Left renal pelvis (tissue), 4 donors: ENCODE measurements at places on chromosomes 16 and 17. TPM values are rescaled to one million over a fixed set of nuclear protein-coding genes. Genes with fewer than 3 reads are reported as not detected.

DNA sequence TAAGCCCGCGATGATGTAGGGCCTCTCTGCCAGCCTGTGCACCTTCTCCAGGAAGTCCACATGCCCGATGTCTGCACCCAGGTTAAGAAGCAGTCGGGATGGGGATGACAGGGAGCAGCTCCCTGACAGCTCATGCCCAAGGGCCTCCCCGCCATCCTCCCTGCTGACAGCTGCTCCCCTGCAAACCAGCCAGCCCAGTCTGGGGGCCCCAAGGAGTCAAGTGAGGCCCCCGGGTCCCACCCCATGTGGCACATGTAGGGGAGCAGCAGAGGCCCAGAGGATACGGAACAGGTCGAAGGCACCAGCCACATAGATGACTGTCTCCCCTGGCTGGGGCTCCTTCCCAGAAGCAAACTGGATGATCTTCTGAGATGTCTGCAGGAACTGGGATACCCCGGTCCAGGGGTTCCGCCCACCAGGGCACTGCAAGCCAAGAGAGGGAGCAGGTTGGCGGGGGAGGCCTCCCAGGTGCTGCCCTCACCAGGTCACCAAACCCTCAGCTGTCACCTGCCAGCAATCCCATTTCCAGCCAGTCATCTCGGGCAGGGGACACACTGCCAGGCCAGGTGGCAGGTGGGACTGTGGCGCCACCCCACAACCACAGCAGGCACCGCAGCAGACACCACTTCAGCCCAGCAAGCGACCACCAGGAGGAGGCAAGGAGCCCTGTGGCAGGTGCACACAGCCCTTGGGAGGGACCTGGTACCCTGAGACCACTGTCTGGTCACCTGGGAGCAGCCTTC is 4.6 kb downstream of the PCYT2 start:
- no peak for DNase-seq

GRCh38 chr16:49834531-49835151 is 21.3 kb downstream of the ZNF423 start:
- no peak for DNase-seq

- DNase-seq, result no peak
Observed at GRCh38 chr17:9389111-9389527, 186.5 kb downstream of the STX8 start.

- no peak for DNase-seq
Observed at GRCh38 chr17:17079336-17079735, 37.1 kb downstream of the MPRIP start.

DNA sequence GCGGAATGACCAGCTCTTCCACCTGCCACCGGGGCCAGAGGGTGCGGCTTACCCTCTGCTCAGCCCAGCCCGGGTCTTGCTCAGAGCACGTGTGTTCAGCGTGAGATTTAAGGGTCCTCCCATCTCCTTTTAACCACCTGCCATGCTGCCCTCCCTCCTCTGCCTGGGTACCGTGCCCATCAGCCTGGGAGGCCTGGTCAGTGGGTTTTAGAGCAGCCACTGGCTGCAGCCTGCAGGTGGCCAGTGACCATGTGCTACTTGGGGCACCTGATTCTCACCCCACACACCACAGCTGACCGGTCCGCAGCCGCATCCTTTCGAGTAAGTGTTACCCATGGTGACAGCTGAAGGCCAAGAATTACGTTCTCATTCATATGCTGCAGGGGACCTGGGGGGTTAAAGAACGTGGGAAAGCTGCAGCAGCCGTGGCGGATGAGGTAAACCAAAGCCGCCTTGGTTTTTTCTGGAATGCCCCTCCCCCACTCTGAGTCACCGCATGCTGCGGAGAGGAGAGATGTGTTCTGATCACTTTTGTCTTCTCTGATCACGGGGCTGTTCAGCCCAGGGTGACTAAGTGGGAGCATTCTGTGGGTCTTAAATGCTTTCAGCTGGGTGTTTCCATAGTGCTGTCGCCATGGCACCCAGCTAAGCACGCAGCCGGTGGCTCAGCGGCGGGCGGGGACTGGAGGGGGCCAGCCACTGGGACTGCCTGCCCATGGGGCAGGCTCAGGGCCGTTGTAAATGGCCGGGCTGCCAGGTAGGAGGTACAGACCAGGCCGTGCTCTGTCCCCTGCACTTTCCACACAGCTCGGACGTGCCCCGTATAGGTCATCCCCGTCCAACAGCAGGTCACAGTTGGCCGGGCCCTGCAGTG is 59.8 kb downstream of the BAIAP2 start:
- peak; percentile 73 for DNase-seq

- no peak for DNase-seq
Observed at GRCh38 chr17:5257124-5257523, 22.5 kb upstream of the SCIMP start.

- DNase-seq, result no peak
Observed at GRCh38 chr16:2071454-2072202, 23.8 kb downstream of the TSC2 start.

DNA sequence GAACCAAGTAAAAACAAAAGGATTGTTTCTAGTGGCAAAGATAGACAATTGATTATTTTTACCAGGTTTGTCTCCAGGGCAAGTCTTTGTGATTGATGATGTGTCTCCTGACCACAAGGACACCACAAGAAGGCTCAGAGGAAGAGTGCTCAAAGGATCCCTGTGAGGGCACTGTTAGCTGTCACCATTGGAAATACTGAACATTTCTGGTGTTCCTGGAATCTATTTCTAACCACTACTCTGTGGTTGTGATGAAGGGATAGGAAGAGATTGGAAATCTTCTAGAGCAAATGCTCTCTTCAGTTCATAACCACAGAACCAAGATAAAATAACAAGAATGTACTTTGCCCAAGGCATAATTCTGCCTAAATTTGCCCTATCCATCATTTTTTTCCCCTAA is 15.3 kb downstream of the RNF43 start:
- DNase-seq, result no peak

- DNase-seq, result no peak
Observed at GRCh38 chr17:57523926-57524632, 221.0 kb downstream of the CCDC182 start.

GRCh38 chr16:16185095-16185494 is 38.2 kb downstream of the ABCC6 start:
- no peak for DNase-seq

DNA sequence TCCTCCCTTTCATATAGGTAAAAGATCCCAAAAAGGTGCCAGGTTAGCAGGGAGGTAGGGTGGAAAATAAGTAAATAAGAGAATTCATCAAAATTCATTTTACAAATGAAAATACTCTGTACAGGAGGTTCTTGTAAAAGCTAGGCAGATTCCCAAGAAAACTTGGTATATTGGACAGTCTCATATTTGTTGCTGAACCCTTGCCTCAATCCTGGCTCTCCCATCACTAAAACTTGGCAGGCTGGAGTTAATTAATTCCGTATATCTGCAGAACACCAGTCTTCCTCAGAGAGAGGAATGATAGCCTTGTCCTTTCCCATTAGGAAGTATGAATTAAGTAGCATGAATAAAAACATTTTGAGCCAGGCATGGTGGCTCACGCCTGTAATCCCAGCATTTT is 66.2 kb upstream of the MTMR4 start:
- no peak for DNase-seq

- no peak for DNase-seq
Observed at GRCh38 chr16:80794071-80794470, 10.3 kb downstream of the CDYL2 start.

- no peak for DNase-seq
Observed at GRCh38 chr16:1678500-1679098, 520 bp downstream of the JPT2 start.

- peak; percentile 26 for DNase-seq
Observed at GRCh38 chr16:52861614-52862022, 191.1 kb downstream of the CHD9NB start.

DNA sequence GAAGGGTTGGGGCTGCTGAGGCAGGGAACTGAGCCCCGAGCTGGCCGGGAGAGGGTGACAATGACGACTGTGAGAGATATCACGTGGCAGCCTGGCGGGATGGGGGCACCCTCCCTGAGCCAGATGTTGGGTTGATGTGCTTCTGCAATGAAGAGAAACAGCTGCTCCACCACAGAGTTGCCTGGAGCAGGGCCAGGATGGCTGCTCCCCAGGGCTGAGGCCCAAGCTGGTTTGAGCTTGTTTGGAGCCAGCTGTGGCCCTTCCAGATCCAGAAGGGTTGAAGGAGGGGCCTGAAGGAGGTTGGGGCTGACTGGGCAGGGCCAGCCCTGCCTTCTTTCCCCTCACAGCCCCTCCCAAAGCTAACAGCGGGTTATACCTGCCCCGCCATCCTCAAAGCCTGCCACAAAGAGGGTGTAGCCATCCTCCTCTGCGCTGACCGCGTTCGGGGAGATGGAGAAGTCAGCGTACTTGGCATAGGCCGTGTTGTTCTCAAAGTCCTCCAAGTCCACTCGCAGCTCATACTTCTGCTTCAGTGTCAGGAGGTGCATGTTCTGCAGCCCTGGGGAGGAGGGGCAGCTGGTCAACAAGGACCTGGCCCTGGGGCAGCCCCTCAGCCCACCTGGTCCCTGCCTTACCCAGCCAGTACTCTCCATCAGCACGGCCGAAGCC is 2.1 kb downstream of the MFAP4 start:
- DNase-seq, result peak; percentile 72

DNA sequence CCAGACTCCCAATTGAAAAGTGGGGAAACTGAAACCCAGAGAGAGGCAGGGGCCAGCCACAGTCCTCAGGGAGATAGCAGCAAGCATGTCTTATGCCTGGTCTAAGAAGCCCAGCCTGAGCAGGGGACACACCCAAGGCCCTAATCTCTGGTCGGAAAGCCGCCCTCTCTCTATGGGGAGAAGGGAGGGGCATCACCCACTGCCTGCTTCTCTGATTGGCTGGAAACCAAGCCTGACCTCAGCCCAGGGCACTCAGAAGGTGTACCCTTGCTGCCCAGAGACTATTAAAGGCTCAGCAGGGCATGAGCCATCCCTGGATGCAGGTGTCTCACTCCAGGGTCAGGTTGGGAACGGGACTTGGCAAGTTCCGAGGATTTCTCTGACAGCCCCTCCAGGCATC is 5.7 kb upstream of the KRT13 start:
- no peak for DNase-seq

DNA sequence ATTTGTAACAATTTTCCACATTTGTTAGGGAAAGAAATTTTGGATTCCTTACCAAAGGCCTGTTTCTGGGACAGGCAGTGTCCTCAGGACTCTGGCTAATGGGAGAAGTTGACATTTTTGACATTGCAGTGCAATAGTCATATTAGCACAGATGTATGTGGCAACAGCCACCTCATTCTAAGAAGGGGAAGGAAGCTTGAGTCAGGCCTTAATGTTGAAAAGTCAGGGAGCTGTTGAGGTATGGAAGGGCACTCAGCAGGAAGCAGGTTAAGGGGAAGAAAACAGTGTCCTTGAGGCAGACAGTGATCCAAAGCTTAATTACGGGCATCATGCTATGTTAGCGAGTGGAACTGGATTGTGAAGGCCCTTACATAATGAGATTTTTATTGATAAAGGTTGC is 20.9 kb downstream of the AKTIP start:
- no peak for DNase-seq

GRCh38 chr17:10772425-10773380 is 31.2 kb downstream of the TMEM238L start:
- no peak for DNase-seq

- peak; percentile 80 for DNase-seq
Observed at GRCh38 chr17:19448341-19449268, 37.6 kb downstream of the RNF112 start.

GRCh38 chr17:3804503-3804931 is 3.5 kb upstream of the ITGAE start:
- DNase-seq, result no peak

DNA sequence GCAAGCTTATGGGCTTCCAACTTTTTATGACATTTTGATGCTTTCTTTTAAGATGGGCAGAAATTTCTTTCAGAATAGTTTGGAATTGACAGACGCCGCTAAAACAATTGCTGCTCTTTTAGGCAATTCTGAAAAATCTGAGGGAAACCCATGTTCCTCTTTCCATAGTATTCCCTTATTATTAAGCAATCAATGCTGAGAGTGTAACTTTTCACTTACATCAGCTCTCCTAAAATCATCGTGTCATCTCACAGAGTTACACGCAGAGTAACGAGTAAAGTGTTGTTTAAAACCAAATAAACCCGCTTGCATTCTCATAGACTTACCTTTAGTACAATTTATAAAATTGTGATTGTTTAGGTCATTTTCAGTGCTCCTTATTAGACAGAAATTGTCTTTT is 150.6 kb downstream of the MAF start:
- DNase-seq, result no peak

- DNase-seq, result no peak
Observed at GRCh38 chr17:64480951-64481350, 15.9 kb downstream of the POLG2 start.

GRCh38 chr16:85209526-85210121 is 97.4 kb upstream of the CIBAR2 start:
- no peak for DNase-seq

DNA sequence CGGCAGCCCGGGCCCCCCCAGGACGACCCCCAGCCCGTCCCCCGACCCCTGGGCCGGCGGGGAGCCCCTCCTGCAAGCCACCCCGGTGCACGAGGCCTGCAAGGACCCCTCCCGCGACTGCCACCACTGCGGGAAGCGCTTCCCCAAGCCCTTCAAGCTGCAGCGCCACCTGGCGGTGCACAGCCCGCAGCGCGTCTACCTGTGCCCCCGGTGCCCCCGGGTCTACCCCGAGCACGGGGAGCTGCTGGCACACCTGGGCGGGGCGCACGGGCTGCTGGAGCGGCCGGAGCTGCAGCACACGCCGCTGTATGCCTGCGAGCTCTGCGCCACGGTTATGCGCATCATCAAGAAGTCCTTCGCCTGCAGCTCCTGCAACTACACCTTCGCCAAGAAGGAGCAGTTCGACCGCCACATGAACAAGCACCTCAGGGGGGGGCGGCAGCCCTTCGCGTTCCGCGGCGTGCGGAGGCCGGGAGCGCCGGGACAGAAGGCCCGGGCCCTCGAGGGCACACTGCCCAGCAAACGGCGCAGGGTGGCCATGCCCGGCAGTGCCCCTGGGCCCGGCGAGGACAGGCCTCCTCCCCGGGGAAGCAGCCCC is 15.6 kb upstream of the ZFPM1 start:
- DNase-seq, result no peak

DNA sequence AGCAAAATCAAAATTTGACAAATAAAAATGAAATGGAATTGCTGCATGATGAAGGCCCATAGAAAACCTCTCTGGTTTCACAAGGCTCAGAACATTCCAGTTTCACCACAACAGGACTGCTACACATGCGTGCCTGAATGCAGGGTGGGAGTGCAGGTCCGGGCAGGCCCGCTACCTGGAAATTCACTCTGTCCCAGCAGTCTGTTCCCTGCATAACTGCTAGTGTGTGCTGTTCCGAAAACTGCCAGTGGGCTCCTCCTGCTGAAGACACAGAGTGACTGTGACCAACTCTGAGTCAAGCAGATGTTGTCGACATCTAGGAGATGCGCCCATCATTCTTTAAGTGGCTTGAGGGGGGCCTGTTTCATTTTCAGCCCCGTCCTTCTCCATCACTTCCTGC is 284.8 kb upstream of the MAF start:
- DNase-seq, result no peak

- no peak for DNase-seq
Observed at GRCh38 chr17:50691550-50692447, 15.9 kb downstream of the ANKRD40 start.

The HAS3 gene
- 4.9 TPM for polyA plus RNA-seq

The KRTAP1-5 gene
- polyA plus RNA-seq, result not detected

The RNF166 gene
- 23.4 TPM for polyA plus RNA-seq

The CDRT4 gene
- 1.5 TPM for polyA plus RNA-seq

The ARL5C gene
- not detected for polyA plus RNA-seq

The CD2BP2 gene
- polyA plus RNA-seq, result 56.7 TPM

The PLA2G10 gene
- 1.0 TPM for polyA plus RNA-seq

The CNTNAP4 gene
- 0.17 TPM for polyA plus RNA-seq

The KRTAP4-1 gene
- polyA plus RNA-seq, result not detected

The HSD11B2 gene
- 74.4 TPM for polyA plus RNA-seq

The SPATA22 gene
- 0.82 TPM for polyA plus RNA-seq

The TRIM37 gene
- polyA plus RNA-seq, result 26.6 TPM

The NFE2L1 gene
- polyA plus RNA-seq, result 194 TPM

The TMEM235 gene
- not detected for polyA plus RNA-seq

The EPN3 gene
- polyA plus RNA-seq, result 16.0 TPM

The PRDM7 gene
- 0.13 TPM for polyA plus RNA-seq
